Astrocyte (in vitro differentiated cells and primary cell): ENCODE measurements at places on chromosomes 5 and 9. TPM values are rescaled to one million over a fixed set of nuclear protein-coding genes. Genes with fewer than 3 reads are reported as not detected.

DNA sequence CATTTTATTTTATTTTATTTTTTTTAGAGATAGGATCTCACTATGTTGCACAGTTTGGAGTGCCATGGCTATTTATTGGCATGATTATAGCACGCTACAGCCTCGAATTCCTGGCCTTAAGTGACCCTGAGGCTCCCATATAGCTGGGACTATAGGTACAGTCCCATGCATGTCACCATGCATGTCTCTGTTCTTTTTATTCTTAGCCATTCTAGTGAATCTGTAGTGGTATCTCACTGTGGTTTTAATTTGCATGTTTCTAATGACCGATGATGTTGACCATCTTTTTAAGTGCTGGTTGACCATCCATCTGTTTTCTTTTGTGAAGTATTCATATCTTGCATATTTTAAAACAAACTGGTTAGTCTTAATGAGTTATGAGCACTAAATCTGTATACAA lies 76.1 kb downstream of the SLC44A1 start:
- no peak for DNase-seq
- no peaks in the 10 kb centered on the region for H3K36me3 ChIP-seq
- no peaks in the 10 kb centered on the region for H3K27me3 ChIP-seq
- H3K4me3 ChIP-seq: no peak overlapping the region
- no peak overlapping the region for H3K27ac ChIP-seq

DNA sequence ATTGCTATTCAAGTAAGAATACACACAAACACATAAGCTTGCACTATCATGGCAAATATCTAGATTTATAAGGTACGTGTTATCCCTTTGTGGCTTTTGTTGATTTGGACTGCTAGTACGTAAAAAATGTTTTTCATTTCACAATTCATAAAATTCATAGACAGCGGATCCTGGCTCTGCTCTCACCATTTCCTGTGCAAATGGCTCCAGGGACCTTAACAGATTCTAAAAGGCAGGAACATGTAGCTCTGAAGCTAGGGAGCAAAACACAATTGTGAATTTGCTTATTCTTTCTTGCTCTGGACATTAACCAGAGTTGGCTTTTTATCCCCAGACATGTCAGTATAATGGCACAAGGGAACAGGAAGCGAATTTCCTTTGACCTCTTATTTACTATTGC lies 1019.9 kb upstream of the WWC1 start:
- no peak for DNase-seq
- no peak overlapping the region for H3K4me3 ChIP-seq
- H3K4me1 ChIP-seq: no peaks in the 10 kb centered on the region
- H3K36me3 ChIP-seq: no peaks in the 10 kb centered on the region
- H3K27ac ChIP-seq: no peak overlapping the region

- peaks cover 15% of the 10 kb centered on the region for H3K36me3 ChIP-seq
- peaks cover 17% of the 10 kb centered on the region for H3K4me1 ChIP-seq
- DNase-seq: peak; percentile 27
- no peak within 1 kb of the TSS for H3K27ac ChIP-seq
- H3K4me3 ChIP-seq: peak within 1 kb of the TSS; percentile 65
Observed at GRCh38 chr5:138438724-138439476, at the start of gene REEP2. TSS of gene REEP2 (plus strand) at chr5:138439057. CDS start at chr5:138439209, 152 bp downstream.

GRCh38 chr5:61301341-61302199 lies 30.5 kb upstream of the ZSWIM6 start:
- H3K36me3 ChIP-seq: no peaks in the 10 kb centered on the region
- peak overlapping the region; percentile 85 for H3K27ac ChIP-seq
- no peaks in the 10 kb centered on the region for H3K27me3 ChIP-seq

DNA sequence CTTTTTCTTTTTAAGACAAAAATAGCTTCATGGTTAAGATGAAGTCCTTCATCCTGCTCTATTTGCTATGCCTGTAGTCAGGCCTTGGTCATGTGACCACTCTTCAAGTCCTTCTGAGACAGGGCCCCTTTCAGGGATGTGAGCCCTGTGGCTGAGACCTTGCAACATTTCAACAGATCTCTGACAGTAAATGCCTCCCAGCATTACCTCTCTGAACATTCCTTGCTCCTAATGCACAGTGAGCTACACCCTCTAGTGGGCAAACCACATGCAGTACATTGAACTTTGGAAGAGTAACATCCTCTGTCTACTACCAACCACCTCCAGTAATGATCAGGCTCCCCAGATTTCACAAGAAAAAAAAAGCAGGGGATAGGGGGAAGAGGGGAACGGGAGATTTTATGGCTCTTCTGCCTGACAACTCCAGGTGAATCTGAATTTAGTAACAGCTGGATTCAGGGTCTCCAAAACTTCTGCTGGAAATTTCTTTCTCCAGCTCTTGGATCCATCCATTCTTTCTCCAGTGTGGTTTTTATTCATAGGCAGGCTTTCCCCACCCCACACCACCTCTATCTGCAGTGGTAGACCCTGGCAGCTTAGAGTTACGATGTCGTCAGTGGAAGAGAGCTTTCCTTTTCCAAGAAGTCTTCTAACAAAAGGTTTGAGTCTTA lies 8.9 kb upstream of the FBXO38 start:
- H3K36me3 ChIP-seq: no peaks in the 10 kb centered on the region
- no peaks in the 10 kb centered on the region for H3K27me3 ChIP-seq
- peak; percentile 26 for DNase-seq
- H3K4me1 ChIP-seq: no peaks in the 10 kb centered on the region
- no peak overlapping the region for H3K4me3 ChIP-seq

GRCh38 chr9:83342731-83343130 lies 195.5 kb downstream of the FRMD3 start:
- no peak overlapping the region for H3K4me3 ChIP-seq
- H3K4me1 ChIP-seq: no peaks in the 10 kb centered on the region
- DNase-seq: no peak
- no peaks in the 10 kb centered on the region for H3K36me3 ChIP-seq
- H3K27me3 ChIP-seq: no peaks in the 10 kb centered on the region
- no peak overlapping the region for H3K27ac ChIP-seq

Gene SPINK5
- total RNA-seq: 0.62 and 1.3 TPM in 2 replicates
